ENCODE measurements at places on chromosomes 6 and 20. TPM values are rescaled to one million over a fixed set of nuclear protein-coding genes. Genes with fewer than 3 reads are reported as not detected.

The SPAG4 gene
- 40.6 TPM for total RNA-seq

The OGFRL1 gene
- total RNA-seq = 8.8 TPM

The FOXA2 gene
- 2.3 TPM for total RNA-seq

The BTN2A1 gene
- total RNA-seq = 20.3 TPM

DNA sequence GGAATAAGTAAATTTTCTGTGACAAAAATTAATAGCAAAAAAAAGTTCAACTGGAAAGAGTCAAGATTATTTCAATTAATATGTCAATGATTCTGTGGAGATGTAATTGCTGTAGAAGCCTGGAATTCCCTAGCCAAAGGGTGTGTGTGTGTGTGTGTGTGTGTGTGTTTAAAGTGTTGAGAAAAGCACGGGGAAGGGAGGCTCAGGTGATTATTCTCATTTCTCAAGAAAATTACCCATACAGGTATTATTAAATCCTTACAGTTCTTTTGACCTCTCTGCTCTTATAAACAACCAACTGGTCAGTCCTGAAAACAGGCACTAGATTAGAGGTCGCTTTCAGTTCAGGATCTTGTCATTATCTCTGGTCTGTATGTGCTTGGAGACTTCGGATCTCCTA lies 129.3 kb upstream of the SASH1 start:
- DNase-seq = no peak
